Activated naive CD8-positive, alpha-beta T cell treated with anti-CD3 and anti-CD28 coated beads, Interleukin-2, amount 10 ng/mL, durations not matched to agents 7 days and 5 days (primary cell): ENCODE measurements at places on chromosomes 4 and X. TPM values are rescaled to one million over a fixed set of nuclear protein-coding genes. Genes with fewer than 3 reads are reported as not detected.

DNA sequence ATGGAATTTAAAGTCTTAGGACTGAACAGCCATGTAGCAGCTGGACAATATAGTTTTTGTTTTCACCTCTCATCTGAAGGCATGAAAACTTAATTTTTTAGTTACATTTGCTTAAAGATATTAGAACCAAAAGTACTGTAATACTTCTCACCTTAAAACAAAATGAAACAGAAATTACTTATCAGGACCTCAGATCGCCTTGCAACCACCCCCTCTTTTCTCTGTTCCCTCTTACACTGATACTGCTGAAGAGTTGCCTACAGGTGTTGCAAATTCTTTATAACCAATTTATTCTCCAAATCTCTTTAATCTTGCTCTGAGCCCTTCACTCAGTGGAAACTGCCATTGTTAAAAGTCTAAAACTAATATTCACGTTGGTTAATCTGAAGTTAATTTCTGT is 145.0 kb downstream of the SPCS3 start:
- no peak for DNase-seq
- H3K4me1 ChIP-seq: no peaks in the 10 kb centered on the region
- H3K27ac ChIP-seq: no peak overlapping the region

- H3K27ac ChIP-seq: no peak overlapping the region
- DNase-seq: no peak
- no peaks in the 10 kb centered on the region for H3K36me3 ChIP-seq
- no peaks in the 10 kb centered on the region for H3K27me3 ChIP-seq
These were observed 1161.3 kb downstream of the C4orf33 start for GRCh38 chr4:130257271-130257670.

GRCh38 chr4:6183740-6184139 is 16.6 kb downstream of the JAKMIP1 start:
- peaks cover 2% of the 10 kb centered on the region for H3K27me3 ChIP-seq
- no peak overlapping the region for H3K27ac ChIP-seq
- DNase-seq: no peak
- H3K4me1 ChIP-seq: peaks cover 41% of the 10 kb centered on the region
- H3K4me3 ChIP-seq: no peak overlapping the region

- no peak for DNase-seq
- H3K36me3 ChIP-seq: peaks cover 44% of the 10 kb centered on the region
- H3K27ac ChIP-seq: peak overlapping the region; percentile 97
- peak overlapping the region; percentile 99 for H3K4me3 ChIP-seq
- H3K27me3 ChIP-seq: no peaks in the 10 kb centered on the region
These were observed 548 bp downstream of the TLR1 start for GRCh38 chr4:38803833-38804653.

DNA sequence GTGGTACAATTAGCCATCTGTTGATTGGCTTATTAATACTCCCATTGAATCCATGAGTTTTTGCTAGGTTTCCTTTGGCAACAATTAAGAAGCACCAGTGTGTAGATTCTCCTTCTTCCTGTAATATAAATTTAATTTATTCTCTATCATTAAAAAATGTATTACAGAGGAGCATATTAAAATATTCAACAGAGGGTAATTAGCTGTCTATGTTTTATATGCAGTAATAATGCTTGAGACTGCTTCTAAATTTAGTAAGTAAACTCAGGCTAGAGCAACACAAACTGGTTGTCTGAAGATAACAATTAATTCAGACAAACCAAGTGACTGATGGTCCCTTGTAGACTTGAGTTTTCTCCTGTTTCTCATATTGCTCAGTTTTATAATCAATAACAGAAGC is 192.4 kb downstream of the FAT4 start:
- H3K4me3 ChIP-seq: no peak overlapping the region
- no peaks in the 10 kb centered on the region for H3K27me3 ChIP-seq
- no peak for DNase-seq
- no peaks in the 10 kb centered on the region for H3K36me3 ChIP-seq

- H3K27ac ChIP-seq: no peak overlapping the region
- no peaks in the 10 kb centered on the region for H3K36me3 ChIP-seq
These were observed 565.2 kb upstream of the SLIT2 start for GRCh38 chr4:19686456-19686855.

DNA sequence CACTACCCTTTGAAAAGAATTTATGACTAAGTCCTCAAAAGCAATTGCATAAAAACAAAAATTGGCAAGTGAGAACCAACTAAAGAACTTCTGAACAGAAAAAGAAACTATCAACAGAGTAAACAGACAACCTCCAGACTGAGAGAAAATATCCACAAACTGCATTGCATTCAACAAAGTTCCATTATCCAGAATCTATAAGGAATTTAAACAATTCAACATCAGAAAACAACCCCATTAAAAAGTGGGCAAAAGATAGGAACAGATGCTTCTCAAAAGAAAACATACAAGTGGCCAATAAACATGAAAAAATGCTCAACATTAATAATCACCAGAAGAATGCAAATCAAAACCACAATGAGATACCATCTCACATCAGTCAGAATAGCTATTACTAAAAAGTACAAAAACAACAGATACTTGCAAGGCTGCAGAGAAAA is 130.2 kb downstream of the GASK1B start:
- no peaks in the 10 kb centered on the region for H3K4me1 ChIP-seq
- no peaks in the 10 kb centered on the region for H3K27me3 ChIP-seq
- H3K4me3 ChIP-seq: no peak overlapping the region
- no peak overlapping the region for H3K27ac ChIP-seq

GRCh38 chr4:130855533-130855932 is 1759.6 kb downstream of the C4orf33 start:
- H3K27me3 ChIP-seq: no peaks in the 10 kb centered on the region
- no peaks in the 10 kb centered on the region for H3K36me3 ChIP-seq
- no peak overlapping the region for H3K4me3 ChIP-seq
- H3K27ac ChIP-seq: no peak overlapping the region
- no peaks in the 10 kb centered on the region for H3K4me1 ChIP-seq
- no peak for DNase-seq

DNA sequence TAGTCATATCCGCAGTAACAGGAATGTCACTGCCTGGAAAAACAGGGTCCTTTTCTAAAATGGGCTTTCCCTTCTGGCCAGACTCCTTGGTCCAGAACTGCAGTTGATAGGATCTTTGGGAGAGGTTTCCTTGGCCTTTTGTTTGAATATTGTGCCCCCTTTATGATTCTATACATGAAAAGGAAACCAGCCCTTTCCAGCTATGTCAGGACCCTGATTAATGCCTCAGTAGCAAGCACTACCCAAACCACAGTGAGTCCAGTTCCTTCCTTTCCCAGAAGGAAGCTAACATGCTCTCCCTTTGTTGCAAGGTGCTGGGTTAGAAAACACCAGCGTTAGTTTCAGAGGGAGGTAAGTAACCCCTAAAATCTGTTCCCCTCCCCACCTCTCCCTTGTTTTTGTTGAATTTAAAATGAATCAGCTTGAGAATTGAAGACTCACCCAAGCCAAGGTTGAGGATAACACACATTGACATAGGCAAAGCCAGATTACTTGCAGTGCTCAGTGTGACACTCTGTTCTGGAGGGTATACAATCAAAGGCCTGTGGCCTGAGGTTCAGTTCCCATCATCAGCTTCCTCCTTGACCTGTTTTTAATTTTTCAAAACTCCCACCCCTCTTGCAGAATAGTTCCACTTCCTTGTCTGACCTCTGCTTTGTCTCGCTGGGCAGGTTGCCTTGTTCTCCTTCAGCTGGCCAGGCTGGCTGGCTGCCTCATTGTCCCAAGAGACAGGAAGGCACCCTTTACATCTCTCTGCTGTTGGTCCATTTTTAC is 87.6 kb upstream of the PLAC1 start:
- no peaks in the 10 kb centered on the region for H3K36me3 ChIP-seq

- H3K27me3 ChIP-seq: no peaks in the 10 kb centered on the region
- no peak overlapping the region for H3K27ac ChIP-seq
- H3K36me3 ChIP-seq: no peaks in the 10 kb centered on the region
- no peaks in the 10 kb centered on the region for H3K4me1 ChIP-seq
These were observed 282.9 kb upstream of the PCDH7 start for GRCh38 chr4:30437316-30437715.

- no peaks in the 10 kb centered on the region for H3K36me3 ChIP-seq
- DNase-seq: no peak
- no peaks in the 10 kb centered on the region for H3K4me1 ChIP-seq
- peaks cover under 1% of the 10 kb centered on the region for H3K27me3 ChIP-seq
- H3K27ac ChIP-seq: no peak overlapping the region
- no peak overlapping the region for H3K4me3 ChIP-seq
These were observed 130.2 kb downstream of the HS3ST1 start for GRCh38 chr4:11298451-11298850.

- H3K4me3 ChIP-seq: no peak overlapping the region
- no peaks in the 10 kb centered on the region for H3K36me3 ChIP-seq
- H3K27me3 ChIP-seq: peaks cover 2% of the 10 kb centered on the region
- peaks cover 9% of the 10 kb centered on the region for H3K4me1 ChIP-seq
- H3K27ac ChIP-seq: no peak overlapping the region
- no peak for DNase-seq
These were observed 4.0 kb downstream of the EFNB1 start for GRCh38 chrX:68832516-68833447.

Gene FAM120C
- total RNA-seq: 12.9 TPM

Gene ALB
- not detected for total RNA-seq
